Small intestine (tissue), 16 donors: ENCODE measurements at places on chromosomes 6 and 20.

DNA sequence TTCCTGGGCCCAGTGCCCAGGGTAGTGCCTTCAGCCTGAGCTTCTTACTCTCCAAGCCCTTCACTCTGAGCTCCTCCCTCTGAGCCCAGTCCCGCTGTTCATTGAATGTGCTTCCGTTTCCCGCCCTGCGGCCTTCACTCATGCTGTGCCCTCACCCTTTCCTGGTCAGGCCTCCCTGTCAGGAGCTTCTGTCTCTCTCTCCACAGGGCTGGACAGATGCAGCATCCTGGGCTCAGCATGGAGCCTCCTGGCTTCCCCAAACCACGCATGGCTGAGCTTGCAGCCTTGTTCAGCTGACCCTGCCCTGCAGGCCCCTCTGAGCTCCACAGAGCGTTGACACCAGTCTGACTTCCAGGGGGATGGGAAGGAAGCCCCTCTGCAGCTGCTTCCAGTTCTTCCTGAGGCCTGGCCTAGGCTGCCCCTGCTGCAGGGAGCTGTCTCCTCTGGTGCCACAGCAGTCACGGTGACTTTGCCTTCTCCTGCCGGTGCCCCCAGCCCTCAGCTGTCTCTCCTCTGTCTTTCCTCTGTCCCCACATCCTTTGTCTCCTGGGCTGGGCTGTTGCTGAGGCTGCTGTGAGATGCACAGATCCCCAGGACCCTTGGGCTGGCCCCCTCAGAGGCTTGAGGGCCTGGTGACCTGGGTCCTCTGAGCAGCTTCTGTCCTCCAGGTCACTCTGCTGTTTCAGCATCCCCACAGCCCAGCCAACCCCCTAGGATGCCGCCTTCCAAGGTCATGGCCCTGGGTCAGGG is 7.9 kb upstream of the MYT1 start:
- DNase-seq = no peak

GRCh38 chr6:23325065-23325464 is 755.7 kb downstream of the HDGFL1 start:
- no peak for DNase-seq

DNA sequence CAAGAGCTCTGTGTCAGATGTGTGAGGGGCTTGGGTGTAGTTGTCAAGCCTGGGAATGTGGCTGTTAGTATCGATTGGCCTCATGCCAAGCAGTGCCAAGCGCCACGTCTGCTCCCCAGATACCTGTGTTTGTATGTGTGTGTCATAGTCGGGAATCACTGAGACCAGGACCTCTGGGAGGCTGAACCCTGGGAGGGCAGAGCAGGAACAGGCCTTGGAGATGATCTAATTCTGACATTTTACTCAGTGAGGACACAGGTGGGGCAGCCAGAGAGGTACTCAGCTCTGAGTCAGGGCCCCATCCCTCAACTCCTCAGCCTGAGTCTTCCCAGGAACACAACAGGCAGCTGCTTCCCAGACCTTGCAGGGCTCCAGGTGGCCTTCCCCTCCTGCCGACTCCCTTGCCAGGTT is 51.2 kb upstream of the FANCE start:
- no peak for DNase-seq

- DNase-seq = peak; percentile 51
Observed at GRCh38 chr6:27863962-27864905, 48.0 kb downstream of the OR2B2 start.

- DNase-seq = peak; percentile 36
Observed at GRCh38 chr6:835476-836160, 142.7 kb upstream of the EXOC2 start.

- DNase-seq = no peak
Observed at GRCh38 chr6:54248994-54249393, 59.2 kb upstream of the TINAG start.

- no peak for DNase-seq
Observed at GRCh38 chr6:39911513-39912125, 22.6 kb downstream of the MOCS1 start.

DNA sequence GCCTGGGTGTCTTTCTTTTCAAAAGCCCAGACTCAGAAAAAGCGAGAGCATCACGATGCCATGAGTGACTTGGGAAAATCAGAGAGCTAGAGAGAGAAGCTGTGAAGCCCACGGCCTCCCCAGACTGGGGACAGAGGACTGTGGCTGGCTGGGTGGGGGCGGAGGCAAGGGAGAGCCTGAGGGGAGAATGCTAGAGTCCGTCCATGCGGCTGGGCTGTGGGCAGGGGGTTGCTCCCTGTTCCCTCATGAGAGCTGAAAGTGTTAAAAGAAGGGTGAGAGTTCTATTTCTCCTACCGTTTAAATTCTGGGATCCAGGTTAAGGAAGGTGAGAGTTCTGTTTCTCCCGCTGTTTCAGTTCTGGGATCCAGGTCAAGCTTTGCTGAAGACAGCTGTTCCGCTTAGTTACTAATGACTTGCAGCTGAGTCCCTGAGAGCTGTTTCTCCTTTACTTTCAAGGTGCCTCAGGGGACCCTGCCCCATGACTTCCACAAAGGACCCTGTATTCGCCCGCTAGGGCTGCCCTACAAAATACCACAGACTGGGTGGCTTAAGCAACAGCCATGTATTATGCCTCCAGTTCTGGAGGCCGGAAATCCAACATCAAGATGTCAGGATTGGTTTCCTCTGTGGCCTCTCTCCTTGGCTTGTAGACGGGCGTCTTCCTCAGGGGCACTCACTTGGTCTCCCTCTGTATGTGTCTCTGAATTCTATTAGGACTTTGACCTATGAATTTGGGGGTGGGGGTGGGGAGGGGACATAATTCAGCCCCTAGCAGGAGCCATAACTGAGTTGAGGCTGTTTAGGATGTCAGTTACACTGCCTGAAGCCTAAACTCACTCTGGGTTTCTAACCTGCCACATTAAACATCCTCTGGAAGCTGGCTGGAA is 127.0 kb downstream of the PXDC1 start:
- DNase-seq = no peak

- no peak for DNase-seq
Observed at GRCh38 chr6:72824833-72825232, 203.0 kb downstream of the KCNQ5 start.

GRCh38 chr20:56736285-56736857 is 107.3 kb downstream of the TFAP2C start:
- no peak for DNase-seq
